ENCODE measurements at places on chromosomes 6 and 20.

DNA sequence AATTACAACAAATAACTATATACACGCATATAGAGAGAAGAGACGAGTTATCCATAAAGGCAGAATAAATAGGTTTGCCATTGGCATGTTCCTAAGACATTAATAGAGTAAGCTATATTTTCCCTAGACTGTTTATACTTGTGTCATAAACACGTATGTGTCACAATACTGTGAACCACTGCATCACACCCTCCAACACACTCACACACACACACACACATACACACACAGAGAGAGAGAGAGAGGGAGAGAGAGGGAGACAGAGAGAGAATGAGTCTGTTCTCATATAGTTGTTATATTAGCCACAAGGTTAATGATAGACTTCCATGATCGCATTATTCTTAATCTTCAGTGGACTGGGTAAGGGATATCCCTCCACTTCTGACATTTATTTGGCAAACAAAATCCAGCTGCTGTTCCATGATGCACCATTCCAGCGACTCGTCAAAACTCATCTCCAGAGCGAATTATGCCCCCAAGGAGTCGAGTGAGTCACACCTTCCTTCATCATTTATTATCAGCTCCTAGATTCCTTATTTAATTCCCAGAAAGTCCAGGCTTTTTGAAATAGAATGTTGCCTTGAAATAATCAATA lies 82.8 kb upstream of the HIVEP1 start:
- no peak for DNase-seq

DNA sequence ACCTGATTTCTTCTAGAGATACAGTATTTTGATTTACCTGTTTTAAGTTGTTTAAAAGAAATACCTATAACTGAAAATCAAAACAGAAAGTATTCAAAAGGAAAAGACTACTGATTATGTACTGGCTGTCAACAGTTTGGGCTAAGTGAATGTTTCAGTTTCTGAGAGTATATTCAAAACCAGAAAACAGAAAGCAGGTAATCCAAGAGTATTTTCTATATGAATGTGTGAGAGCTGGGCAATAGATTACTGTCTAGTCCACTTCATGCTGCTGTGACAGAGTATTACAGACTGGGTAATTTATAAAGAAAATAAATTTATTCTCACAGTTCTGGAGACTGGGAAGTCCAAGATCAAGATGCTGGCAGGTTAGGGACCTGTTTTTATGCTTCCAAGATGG lies 261.0 kb downstream of the ARHGAP18 start:
- DNase-seq, result no peak

DNA sequence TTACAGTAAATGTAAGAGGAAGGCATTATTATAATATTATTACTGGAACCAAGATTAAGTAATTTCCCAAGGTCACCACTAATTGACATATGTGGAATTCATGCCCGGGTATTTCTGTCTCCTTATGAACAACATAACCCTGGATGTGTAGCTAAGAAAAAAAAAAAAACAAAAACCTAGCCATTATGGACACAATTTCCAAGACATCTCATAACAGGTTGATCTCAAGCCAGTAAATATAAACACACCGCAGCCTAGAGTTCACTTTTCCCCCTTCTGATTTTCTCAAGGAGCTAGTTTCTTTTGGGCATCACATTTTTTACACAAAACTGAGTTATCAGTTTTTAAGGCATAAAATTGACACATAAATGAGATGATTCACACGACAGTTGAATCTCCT lies 306.5 kb upstream of the RSPO3 start:
- DNase-seq, result no peak

DNA sequence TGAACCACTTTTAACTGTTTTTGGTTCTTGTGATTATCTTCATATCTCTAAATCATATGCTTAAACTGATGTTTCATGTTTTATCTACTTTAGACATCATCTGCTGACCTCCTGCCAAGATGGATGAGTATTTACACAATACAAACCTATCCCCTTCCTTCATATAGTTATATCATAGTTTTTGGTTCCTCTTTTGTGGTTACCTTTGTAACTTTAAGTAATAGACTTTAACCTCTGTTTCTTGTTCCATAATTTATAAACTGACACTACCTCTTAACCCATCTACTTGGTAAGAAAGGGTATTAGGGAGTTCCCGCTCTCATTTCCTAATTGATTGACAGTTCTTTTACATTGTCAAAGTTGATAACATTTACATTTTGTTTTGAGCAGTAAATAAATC lies 11.9 kb downstream of the PCMT1 start:
- DNase-seq, result no peak

DNA sequence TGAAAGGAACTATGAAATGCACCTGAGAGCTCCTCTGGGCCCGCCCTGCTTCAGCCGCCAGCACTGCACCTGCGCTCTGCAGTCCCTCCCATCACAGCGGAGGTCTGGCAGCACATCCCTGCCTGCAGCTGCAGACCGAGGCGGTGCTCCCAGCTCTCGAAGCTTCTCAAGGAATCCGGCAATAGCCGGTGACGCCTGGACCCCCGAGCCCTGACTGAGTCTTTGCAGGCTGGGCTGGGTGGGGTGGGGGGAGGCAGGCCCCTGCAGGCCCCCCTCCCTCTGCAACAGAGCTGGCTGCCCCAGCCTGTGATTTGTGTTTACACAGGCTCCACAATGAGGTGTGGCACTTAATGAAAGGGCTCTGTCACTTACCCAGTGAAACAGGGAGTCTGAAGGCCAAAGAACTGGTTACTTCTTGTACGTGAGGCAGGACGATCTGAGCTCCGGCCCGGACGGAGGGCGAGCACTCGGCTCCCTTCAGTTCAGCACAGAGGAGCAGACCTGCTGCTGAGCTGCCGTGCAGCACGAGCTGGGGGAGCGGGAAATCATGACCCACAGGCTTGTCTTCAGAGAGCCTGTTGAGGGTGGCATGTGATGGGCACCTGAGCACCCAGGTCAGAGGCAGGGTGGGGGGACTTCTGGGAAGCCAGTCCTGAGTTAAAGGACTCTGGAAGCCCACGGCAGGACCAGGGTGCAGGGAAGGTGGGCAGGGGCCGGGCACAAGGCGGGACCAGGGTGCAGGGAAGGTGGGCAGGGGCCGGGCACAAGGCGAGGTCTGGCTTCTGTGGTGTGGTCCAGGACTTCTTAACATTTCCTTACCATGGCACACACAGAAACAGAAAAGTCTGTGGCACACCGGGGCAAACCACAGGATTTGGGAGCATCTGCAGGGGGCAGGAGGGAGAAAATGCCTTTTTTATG lies 192.3 kb upstream of the THBS2 start:
- no peak for DNase-seq

DNA sequence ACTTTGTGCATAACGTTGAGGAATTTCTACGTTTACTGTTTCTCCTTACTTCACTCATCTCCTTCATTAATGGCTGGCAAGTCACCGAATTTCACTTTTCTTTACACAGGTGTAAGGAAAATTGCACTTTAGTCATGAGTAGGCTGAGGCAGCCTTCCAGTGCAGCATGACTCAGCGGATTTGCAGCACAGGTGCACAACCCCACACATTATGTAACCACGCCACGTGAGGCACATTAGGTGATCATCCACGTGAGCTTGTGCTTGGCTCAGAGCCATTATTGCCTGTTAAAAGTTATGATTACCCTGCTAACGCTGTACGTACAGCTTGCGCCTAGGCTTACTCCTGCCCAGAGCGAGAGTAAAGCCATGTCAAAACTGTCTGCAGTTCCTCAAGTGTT lies 158.8 kb downstream of the NKAIN2 start:
- DNase-seq, result no peak
